Psoas muscle (tissue), 8 donors: ENCODE measurements at places on chromosomes 5 and 9. TPM values are rescaled to one million over a fixed set of nuclear protein-coding genes. Genes with fewer than 3 reads are reported as not detected.

The SLC25A2 gene
- total RNA-seq = not detected

The CDC20B gene
- total RNA-seq = not detected

GRCh38 chr9:8733131-8733954 lies 933.8 kb upstream of the DMAC1 start:
- H3K4me3 ChIP-seq = peak overlapping the region; percentile 35
- H3K27ac ChIP-seq = no peak overlapping the region
- H3K27me3 ChIP-seq = no peaks in the 10 kb centered on the region
- H3K36me3 ChIP-seq = no peaks in the 10 kb centered on the region

The HTR1A gene
- total RNA-seq = not detected

GRCh38 chr5:147939431-147940114 lies 33.2 kb upstream of the C5orf46 start:
- no peaks in the 10 kb centered on the region for H3K27me3 ChIP-seq
- no peaks in the 10 kb centered on the region for H3K36me3 ChIP-seq
- H3K4me3 ChIP-seq = no peak overlapping the region
- H3K27ac ChIP-seq = no peak overlapping the region
- H3K4me1 ChIP-seq = no peaks in the 10 kb centered on the region

GRCh38 chr5:128904805-128905567 lies 60.3 kb upstream of the SLC27A6 start:
- H3K27me3 ChIP-seq = no peaks in the 10 kb centered on the region
- no peak overlapping the region for H3K4me3 ChIP-seq
- DNase-seq = no peak
- H3K27ac ChIP-seq = no peak overlapping the region

GRCh38 chr5:15600035-15600434 lies 100.1 kb downstream of the FBXL7 start:
- H3K27ac ChIP-seq = no peak overlapping the region
- no peak overlapping the region for H3K4me3 ChIP-seq
- H3K4me1 ChIP-seq = no peaks in the 10 kb centered on the region
- DNase-seq = no peak
- H3K36me3 ChIP-seq = no peaks in the 10 kb centered on the region
- H3K27me3 ChIP-seq = no peaks in the 10 kb centered on the region

GRCh38 chr9:93205896-93206575 lies 22.1 kb downstream of the WNK2 start:
- DNase-seq = no peak
- H3K27me3 ChIP-seq = no peaks in the 10 kb centered on the region
- peak overlapping the region; percentile 78 for H3K27ac ChIP-seq
- no peak overlapping the region for H3K4me3 ChIP-seq

- no peak for DNase-seq
- H3K27ac ChIP-seq = no peak overlapping the region
- H3K27me3 ChIP-seq = no peaks in the 10 kb centered on the region
- H3K4me1 ChIP-seq = no peaks in the 10 kb centered on the region
- no peak overlapping the region for H3K4me3 ChIP-seq
- no peaks in the 10 kb centered on the region for H3K36me3 ChIP-seq
Measured at GRCh38 chr9:72155301-72155700, 6.1 kb downstream of the GDA start.

The NSG2 gene
- total RNA-seq = not detected

The RFESD gene
- 3.9 TPM for total RNA-seq

DNA sequence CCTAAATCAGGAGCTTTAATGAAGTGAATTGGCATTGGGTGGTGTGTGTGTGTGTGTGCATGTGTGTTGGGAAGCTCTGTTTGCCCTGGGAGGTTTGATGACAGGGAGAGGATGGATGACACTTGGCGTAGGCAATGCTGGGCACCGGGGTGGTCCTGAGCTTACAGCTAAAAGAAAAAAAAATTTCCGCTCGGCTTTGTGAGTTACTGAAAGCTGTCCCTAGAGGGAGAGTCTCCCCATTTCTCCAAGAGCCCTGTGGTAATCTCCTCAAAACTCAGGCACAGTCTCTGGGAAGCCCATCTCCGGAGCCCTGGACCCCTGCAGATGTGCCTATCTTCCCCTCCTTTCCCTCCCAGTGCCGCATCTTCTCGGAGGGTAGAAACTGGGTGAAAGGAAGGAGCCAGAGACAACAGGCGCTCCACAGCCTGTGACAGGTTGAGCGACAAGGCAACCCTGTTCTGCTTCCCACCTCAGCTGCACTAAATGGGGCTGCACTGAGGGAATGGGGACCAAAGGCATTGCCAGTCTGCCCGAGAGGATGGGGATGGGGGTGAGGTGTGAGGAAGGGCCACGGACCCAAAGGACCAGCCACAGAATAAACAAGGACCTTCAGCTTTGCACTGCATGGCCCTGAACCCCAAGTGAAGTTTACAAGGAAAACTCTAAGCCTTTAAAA lies 35.8 kb upstream of the TIFAB start:
- DNase-seq = no peak
- no peak overlapping the region for H3K27ac ChIP-seq
- H3K4me3 ChIP-seq = peak overlapping the region; percentile 54
- H3K4me1 ChIP-seq = peaks cover 14% of the 10 kb centered on the region
- peaks cover 3% of the 10 kb centered on the region for H3K27me3 ChIP-seq
- H3K36me3 ChIP-seq = no peaks in the 10 kb centered on the region

GRCh38 chr9:115717298-115717697 lies 436.3 kb upstream of the PAPPA start:
- no peaks in the 10 kb centered on the region for H3K27me3 ChIP-seq
- H3K27ac ChIP-seq = no peak overlapping the region
- H3K4me1 ChIP-seq = no peaks in the 10 kb centered on the region

GRCh38 chr9:101652601-101653175 lies 57.9 kb upstream of the PPP3R2 start:
- H3K36me3 ChIP-seq = no peaks in the 10 kb centered on the region
- H3K4me3 ChIP-seq = no peak overlapping the region
- no peaks in the 10 kb centered on the region for H3K4me1 ChIP-seq
- no peaks in the 10 kb centered on the region for H3K27me3 ChIP-seq
- no peak for DNase-seq
- no peak overlapping the region for H3K27ac ChIP-seq
